ENCODE measurements at places on chromosomes 7 and 10.

- no peak for DNase-seq
These were observed 23.7 kb upstream of the CDH23 start for GRCh38 chr10:71372882-71373495.

GRCh38 chr7:125877246-125877645 is 947.6 kb upstream of the POT1 start:
- DNase-seq: no peak

GRCh38 chr7:106116161-106116704 is 4.1 kb upstream of the SYPL1 start:
- DNase-seq: no peak

DNA sequence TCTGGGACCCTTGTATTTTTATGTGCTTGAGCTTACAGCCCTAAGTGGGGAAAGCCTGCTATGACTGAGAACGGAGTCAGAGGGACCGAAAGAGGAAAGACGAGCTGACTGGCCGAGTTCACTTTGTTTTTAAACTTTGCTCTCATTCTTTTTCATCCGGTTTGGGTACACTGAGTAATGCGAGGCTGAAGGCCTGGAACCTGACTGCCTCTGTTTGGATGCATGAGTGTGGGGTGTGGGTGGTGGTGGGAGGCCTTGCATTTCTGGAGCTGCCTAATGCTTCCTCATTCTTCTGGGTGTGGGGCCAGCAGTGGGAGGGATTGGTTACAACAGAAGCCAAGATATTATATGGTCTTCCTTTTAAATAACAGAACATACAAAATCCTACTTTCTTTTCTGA is 155.5 kb downstream of the BUB3 start:
- no peak for DNase-seq

Measured in anterior cingulate cortex (tissue), 58 donors.